ENCODE measurements at places on chromosomes 7 and 10. TPM values are rescaled to one million over a fixed set of nuclear protein-coding genes. Genes with fewer than 3 reads are reported as not detected.

The SLC26A3 gene
- polyA plus RNA-seq = 0.10 TPM

The MBL2 gene
- not detected for polyA plus RNA-seq

The ZMIZ1 gene
- polyA plus RNA-seq = 19.7 TPM

The ANKRD2 gene
- polyA plus RNA-seq = 450 TPM

The C10orf143 gene
- 3.7 TPM for polyA plus RNA-seq

The ITGA8 gene
- 1.8 TPM for polyA plus RNA-seq

The C10orf53 gene
- not detected for polyA plus RNA-seq

The THSD7A gene
- polyA plus RNA-seq = 0.11 TPM

The PLPP4 gene
- not detected for polyA plus RNA-seq

The PIP gene
- polyA plus RNA-seq = not detected

The HABP2 gene
- polyA plus RNA-seq = 0.30 TPM

The POU6F2 gene
- polyA plus RNA-seq = 0.04 TPM

The PNLIPRP1 gene
- 0.08 TPM for polyA plus RNA-seq

- no peak for DNase-seq
Observed at GRCh38 chr7:151579644-151580043, 59.9 kb upstream of the RHEB start.

DNA sequence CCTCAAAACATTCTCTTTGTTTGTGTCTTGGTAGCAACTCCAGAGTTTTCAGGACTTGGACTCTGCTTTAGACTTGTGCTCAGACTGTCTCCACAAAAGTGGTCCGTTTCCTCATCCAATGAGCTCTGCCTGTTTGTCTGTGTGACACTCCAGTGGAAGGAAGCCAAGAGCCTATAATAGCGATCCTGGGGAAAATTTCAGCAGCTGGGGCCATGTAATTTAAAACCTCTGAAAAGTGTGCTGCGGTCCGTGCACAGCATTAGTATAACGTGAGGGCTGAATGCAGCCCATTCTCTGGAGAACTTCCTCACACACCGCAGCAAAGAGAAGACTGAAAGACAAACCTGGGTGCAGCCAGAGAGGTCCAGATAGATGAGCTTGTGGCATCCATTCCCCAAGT, at the start of gene LRRC17:
LRRC17 (plus strand) TSS at position 259 of the 400 bp plus-strand sequence. CDS start 20,914 bp downstream, outside the sequence.
- DNase-seq = no peak

- DNase-seq = no peak
Observed at GRCh38 chr10:69864321-69864720, 62.6 kb downstream of the COL13A1 start.

GRCh38 chr10:104100795-104101194, 15.1 kb upstream of the COL17A1 start:
- DNase-seq = no peak

DNA sequence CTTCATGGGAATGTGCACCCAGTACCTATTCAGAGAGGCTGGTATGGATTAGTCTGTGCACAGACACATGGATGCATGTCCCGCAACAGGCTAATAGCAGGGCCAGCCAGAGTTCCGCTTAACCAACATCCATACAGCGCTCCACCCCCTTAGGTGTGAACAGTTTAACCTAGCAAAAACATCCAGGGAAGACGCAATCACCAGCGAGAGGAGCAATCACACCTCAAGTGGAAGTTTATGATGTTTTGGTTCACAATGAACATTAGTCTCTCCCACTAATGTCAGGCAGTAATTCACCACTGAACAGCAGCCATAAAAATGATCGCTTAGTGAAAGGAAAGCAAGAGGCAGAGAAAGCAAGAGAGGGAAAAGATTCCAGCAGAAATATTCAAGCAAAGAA, 91.1 kb downstream of the PLXNA4 start:
- no peak for DNase-seq

DNA sequence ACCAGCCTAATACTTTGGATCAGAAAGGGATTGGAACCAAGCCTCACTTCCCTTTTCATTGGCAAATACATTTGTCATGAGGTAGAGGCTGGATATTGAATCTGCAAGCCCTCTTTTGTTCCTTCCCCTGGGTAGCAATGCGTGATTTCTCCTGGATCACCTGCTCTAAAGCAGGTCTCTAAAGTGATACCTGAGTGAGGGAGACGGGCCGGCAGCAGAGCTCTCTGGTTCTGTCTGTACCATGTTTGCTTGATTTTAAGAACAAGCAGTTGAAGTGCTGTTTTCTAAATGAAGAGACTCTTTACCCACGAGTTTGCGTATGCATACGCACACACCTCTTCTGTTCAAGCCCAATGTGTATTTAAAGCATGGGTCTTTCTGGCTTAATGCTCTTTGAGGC, 41.1 kb downstream of the GARS1 start:
- DNase-seq = no peak

DNA sequence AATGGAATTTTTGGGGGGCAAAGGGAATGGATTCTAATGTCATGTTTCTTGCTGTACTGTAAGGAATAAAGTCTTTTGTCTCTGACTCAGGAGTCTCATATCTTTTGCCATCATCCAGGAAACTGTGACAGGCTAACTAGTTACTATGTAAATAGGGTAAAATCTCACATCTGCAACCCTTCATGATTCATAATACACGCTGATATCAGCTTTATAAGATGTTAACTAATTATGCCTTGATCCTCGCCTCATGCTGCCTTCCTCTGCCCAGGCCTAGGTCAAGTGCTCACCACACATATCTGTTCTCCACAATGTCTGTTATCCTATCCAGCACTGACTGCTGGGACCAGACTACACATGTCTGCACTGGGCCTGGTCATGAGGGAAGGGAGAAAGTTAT, 81.3 kb upstream of the CXCL12 start:
- no peak for DNase-seq

DNA sequence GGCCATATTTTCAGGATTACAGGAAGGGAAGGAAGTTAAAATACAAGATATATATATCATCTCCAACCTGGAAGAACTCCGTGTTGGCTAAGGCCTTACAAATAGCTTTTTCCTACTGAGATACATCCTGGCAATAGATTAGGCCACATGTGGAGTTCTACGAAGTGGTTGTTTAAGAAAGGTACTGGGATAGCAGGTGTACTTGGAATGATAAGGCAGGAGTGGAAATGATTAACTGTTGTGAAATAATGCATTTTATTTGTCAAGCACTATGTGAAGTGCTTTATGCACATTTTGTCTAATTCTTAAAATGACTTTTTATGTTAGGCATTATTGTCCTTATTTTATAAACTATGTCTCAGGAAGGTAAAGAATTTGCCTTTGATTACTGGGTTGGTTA, 18.9 kb upstream of the SMIM30 start:
- no peak for DNase-seq

GRCh38 chr10:32901815-32902214, 56.2 kb downstream of the ITGB1 start:
- DNase-seq = no peak

DNA sequence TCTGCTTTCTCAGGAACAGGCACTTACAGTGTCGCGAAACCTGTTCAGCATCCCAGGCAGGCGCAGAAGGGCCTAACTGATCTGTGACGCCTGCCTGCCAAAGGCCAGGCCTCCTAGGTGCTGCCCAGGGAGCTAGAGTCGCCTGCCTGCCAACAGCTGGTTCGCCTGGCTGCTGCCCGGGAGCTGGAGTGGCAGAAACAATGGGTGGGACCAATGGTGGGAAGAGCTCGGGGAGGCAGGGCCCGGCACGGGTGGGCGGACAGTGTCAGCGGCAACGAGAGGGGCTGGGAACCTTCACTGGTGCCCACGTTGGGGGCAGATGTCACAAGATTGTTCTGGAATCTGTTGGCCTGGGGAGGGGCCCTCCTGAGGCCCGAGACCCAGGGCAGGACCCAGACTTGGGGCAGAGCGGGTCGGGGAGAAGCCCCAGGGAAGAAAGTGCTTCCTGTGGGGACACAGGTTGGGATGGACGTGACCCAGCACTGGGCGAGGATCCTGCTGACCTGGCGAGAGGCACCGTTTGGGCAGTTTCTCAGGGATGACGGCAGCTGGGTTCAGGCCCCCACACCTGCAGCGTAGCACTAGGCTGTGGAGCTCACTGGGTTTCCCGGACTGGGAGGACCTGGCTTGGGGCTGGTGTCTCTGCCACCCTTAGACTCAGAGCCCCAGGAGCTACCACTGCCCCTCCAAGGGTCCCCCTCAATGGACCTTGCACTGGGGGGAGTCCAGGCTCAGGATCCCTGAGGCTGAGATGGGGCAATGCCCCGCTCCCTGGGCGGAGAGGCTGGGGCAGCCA, 181.8 kb downstream of the ELFN1 start:
- DNase-seq = peak; percentile 31

DNA sequence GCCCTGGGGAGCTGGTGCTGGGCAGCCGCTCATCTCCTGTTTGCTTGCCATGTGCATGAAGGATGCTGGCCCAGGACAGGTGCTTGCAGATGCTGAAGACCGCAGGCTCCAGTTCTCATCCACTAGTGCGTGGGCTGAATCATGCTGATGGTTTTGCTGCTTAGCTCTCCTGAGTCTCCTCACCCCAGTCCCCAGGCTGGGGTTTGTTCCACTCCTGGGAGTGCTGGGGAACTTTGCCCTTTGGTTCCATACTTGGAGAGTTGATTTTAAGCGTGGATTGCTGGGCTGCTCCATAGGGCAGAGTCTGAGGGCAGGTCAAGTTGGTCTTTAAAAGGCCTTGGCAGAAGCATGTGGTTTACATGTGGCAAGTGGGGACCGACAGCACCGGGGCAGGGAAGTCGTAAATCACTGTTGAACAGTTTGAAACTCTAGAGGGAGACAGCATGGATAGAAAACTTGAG, 9.1 kb downstream of the DYNC2I1 start:
- DNase-seq = no peak

GRCh38 chr10:1173091-1173490, 116.9 kb downstream of the WDR37 start:
- DNase-seq = no peak

DNA sequence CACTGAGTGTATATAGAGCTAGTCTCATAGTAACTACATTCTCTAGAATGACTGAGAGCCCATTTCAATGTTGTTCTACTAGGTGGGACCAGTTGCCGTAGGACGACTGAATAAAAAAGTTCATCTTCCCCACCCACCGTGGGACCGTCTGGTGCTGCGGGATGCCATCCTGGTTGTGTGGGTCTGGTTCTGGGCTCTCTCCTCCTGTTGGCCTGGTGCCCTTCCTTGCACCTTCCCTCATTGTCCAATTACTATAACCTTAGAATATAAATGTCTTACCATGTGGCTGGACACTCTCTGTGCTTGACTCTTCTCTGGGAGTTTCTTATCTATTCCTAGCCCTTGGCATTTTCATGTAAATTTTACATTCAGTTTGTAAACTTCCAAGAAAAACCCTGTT, 344.4 kb downstream of the TCERG1L start:
- DNase-seq = no peak

DNA sequence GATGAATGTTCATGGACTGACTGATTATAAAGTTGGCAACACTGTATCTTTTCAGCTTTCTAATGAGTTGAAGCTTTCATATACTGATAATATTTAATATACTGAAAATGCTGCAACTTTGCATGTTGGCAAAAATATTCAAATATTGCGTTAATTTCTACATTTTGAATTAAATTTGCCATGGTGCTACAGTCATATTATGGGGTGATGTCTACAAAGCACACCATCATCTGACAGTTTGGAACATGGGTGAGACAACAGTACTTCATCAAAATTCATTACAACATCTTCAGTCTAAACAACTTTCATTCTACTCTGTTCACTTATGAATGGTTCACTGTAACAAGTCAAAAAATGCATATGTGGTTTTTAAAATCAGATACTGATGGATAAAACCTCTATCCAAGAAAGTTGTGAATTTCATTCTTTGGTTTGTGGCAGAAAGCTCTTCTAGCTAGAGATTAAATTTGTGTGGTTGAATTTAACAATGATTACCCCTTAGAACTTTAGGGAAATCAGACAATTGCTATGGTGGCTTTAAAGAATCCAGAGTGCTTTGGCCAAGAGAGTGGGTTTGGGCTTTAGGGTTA, 136.4 kb downstream of the TMEM26 start:
- no peak for DNase-seq

- no peak for DNase-seq
Observed at GRCh38 chr7:106313966-106314365, 29.2 kb upstream of the NAMPT start.

DNA sequence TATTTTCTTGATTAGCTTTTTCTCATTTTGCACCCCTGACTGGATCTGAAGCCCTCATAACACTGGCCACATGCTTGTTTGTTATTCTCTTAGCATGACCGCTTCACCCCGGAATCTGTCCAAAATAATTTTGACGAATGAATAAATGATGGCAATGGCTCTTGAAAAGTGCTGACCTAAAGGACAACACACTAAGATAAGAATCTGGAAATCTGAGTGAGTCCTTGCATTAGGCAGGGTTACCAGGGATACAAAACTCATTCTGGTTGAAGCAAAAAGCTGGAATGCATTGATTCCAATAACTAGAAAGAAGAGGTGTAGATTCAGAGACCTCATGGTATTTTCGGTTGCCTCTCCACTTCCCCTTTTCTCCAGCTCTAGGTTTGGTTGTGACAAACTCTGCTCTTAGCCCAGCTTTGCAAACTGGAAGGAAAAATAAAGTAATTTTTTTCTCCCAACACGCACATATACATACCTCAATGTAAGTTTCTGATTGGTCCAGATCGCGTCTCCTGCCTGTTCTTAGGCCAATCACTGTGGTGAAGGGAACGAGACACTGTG, 157.4 kb downstream of the SKIDA1 start:
- no peak for DNase-seq

DNA sequence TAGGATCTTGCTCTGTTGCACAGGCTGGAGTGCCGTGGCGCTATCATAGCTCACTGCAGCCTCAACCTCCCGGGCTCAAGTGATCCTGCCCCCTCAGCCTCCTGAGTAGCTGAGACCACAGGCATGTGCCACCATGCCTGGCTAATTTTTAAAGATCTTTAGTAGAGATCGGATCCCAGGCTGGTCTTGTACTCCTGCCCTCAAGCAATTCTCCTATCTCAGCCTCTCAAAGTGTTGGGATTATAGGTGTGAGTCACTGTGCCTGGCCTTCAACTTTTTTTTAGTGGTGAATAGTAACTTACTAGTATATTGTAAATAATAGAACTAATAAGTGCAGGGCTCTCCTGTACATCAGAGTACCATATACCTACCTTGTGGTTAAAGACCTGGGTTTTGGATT, 52.1 kb upstream of the LMTK2 start:
- DNase-seq = no peak

- DNase-seq = peak; percentile 23
Observed at GRCh38 chr10:37856881-37857286, 526 bp downstream of the ZNF248 start.

- no peak for DNase-seq
Observed at GRCh38 chr7:54729107-54729506, 29.9 kb downstream of the SEC61G start.

DNA sequence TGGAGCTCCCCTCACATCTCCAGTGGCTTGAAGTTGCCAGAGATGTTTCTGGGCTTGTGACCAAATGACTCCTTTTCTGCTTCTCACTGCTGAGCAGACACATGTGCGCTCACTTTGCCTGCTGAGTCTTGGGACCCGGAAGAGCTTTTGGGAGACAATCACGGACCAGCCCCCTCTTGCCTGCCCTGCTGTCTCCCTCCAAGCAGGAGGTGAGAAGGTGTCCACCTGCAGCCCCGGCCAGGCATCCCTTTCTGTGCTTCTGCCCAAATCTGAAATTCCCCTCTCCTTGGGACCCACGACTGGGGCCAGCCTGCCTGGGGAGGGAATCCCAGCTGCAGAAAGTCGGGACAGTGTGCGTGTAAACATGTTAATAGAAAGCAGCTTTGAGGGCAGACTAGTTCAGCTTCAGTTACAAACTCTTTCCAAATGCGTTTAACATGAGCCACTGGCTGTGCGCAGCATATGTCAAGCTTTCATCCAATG, 31.7 kb downstream of the HTRA1 start:
- DNase-seq = no peak

GRCh38 chr7:73443548-73444255, 10.1 kb downstream of the FZD9 start:
- DNase-seq = no peak
